Effector CD4-positive, alpha-beta T cell (primary cell): ENCODE measurements at places on chromosomes 12 and 14.

DNA sequence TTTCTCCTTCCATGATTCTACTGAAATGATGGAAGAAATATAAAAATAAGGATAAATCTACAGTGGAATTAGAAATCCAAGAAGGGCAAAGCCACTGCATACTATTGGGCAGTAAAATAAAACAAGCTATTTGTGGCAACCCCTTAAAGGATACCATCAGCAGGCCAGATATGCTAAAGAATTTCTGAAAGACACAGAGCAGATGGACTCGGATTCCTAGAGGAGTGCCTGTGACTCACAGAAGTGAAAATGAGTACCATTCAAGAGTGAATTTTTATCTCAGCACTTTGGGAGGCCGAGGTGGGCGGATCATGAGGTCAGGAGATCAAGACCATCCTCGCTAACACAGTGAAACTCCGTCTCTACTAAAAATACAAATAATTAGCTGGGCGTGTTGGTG, 318.1 kb downstream of the LRIG3 start:
- DNase-seq = no peak

- DNase-seq = no peak
Observed at GRCh38 chr14:79011091-79011919, 841.1 kb downstream of the NRXN3 start.

GRCh38 chr12:122753319-122753650, 661 bp downstream of the DENR start:
- DNase-seq = no peak

- no peak for DNase-seq
Observed at GRCh38 chr14:97095269-97095668, 298.1 kb downstream of the VRK1 start.

GRCh38 chr14:97777622-97778355, 980.6 kb downstream of the VRK1 start:
- DNase-seq = no peak
